ENCODE measurements at places on chromosomes 11 and 22.

- no peak for DNase-seq
Measured at GRCh38 chr22:29623553-29624169, 20.2 kb downstream of the NF2 start.

DNA sequence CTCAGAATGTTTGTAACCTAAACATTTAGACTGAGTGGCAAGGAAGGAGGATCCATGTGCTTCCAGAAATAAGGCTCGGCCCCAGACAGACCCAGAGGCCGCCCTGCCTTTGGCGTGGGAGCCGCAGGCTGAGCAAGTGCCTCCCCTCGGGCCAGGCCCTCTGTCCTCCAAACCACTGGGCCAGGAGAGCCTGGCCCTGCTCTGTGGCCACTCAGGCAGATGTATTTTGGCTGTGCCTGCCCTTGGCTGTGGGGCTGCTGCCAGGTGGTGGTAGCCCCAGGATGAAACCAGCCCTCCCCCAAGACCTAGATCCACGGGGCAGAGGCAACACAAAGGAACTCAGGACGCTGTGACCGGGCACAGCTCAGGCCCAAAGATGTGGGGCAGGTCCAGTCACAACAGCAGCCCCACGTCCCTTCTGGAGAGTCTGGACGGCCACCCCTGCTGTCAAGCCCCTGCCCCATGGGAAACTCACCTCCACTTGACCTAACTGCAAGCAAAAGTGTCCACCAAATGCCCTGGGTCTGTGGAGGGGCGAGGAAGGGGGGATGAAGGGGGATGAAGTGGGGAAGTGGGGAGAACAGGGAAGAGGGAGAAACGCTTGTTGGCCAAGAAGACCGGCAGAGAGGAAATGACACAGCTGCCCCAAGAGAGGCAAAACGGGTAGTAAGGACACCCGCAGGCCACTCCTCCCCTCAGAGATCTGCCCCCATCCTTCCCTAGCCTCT lies 24.0 kb downstream of the PISD start:
- DNase-seq: no peak

- DNase-seq: no peak
Measured at GRCh38 chr11:71474771-71475483, 21.9 kb downstream of the NADSYN1 start.

- no peak for DNase-seq
Measured at GRCh38 chr22:17772249-17772957, 1.9 kb downstream of the BID start.

GRCh38 chr11:1304380-1304779 lies 5.1 kb downstream of the TOLLIP start:
- DNase-seq: no peak

DNA sequence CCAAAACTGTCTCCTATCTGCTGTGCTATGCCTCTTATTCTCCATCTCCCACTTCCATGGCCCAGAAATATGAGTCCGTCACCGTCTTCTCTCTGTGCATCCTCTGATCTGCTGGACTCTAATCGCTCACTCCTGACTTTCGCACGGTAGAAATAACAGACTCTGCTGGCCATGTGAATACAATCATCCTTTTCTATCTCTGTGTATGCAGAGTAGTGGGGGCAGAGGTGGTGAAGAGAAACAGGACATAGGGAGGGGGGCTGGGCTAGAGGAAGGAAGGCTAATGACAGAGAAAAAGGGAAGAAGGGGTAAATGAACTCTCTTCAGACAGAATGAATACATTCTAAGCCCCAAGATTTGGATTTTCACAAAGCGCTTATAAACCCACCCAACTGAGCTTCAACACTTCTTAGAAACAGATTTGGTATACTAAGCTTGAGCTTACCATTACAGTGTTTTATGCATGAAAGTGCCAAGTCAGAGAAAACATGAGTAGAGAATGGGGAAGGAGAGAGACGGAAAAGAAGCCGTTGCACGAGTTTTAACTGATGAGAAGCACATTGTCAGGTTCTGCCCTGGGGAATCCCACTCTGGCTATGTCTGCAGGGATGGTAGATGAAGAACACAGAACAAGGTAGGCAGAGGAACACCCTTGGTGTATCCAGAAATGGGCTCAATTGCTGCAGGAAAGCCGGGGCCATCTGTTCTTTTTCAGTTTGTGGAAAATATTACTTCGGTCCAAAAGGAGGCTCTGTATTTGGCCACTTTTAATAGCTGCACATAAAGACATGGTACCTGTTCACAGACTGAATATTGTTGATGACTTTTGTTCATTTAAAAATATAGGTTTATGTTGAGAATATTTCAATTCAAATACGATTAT lies 324.7 kb downstream of the ETS1 start:
- no peak for DNase-seq

DNA sequence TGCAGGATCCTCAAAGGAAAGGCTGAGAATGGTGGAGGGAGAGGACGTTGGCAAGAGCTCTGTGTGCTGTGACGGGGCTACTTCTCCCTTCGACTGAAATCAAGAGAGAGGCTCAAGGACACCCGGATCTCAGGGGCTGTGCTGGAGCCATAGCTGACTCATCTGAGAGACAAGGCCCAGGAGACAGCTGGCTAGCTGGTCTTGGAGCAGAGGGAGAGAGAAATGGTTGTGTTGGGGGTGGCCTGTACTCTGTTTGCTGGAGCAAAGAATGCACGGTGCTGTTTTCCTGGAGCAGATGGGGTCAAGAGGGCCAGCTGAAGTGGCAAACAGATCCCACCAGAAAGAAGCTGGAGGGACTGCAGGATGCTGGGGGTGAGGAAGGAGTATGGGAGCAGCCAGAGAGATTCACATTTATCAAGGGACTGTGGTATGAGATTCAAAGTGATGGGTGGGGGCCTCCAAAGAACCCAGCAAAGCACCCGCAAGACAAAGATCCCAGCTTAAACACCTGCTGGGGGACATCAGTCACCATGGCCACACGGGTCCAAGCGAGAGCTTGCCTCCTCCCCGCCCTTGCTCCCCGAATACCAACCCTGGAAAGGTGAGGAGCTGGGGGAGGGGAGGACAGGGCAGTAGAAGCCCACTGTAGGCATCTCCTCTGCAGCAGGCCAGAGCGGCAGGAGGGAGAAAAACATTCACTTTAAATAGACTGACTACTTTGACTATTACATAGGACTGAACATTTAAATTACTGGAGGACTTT lies 40.8 kb downstream of the MAP6 start:
- no peak for DNase-seq

All from stimulated activated CD8-positive, alpha-beta memory T cell treated with anti-CD3 and anti-CD28 coated beads, Interleukin-7, amount 100 ng/mL, for 24 hours (primary cell).